ENCODE measurements at places on chromosomes 1 and 21.

DNA sequence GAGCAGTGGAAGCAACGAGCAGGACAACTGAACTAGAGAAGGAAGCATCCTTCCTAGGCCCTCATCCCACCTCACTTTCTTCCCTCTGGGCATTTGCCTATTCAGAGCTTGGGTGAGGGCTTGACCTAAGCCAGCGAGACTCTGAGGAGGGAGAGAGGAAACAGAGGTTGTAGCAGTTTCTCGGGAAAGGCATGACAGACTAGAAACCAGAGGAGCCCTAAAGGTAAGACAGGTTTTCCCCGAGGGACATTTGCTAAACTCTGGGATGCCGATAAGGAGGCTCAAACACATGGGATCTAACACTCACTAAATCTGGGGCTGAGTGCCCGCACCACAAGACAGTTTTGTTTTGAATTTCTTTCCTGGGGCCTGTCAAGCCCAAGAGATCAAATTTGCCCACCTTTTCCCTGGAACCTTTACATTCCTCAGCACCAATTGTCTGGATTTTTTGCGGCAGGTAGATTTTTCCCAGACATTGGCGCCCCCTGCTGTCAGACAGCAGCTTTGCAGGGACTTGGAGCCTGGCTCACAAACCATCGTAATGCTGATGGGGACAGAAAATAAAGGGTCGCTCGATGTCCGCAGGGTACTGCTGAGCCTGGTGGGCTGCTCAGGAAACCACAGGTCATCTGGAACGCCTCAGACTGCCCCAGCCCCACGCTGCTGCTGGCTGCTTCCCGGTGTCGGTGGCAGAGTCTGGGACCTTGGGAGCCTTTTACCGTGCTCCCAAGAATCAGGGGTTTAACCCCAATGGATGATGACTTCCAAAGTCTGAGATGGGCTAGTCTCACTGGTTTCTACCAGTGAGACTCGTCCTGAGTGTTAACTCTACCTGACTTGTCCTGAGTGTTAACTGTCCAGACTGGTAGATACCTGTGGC lies 23.4 kb upstream of the TSPAN2 start:
- peak; percentile 28 for DNase-seq

DNA sequence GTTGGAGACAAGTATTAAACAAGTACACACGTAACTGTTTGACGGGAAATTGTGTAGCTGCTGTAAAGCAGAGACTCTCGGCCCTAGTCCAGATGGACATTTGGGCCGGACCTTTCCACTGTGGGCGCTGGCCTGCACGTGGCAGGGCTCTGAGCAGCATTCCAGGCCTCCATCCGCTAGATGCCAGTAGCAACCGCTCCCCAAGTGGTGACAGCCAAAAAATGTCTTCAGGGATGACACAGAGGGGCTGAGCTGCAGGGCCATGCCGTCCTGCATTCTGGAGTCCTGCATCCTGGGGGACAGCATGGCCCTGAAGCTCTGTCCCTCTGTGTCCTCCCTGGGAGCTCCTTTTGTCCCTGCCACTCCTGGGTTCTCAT lies 24.8 kb downstream of the A3GALT2 start:
- DNase-seq: no peak

GRCh38 chr1:198681831-198682759 lies 43.3 kb downstream of the PTPRC start:
- DNase-seq: peak; percentile 36

DNA sequence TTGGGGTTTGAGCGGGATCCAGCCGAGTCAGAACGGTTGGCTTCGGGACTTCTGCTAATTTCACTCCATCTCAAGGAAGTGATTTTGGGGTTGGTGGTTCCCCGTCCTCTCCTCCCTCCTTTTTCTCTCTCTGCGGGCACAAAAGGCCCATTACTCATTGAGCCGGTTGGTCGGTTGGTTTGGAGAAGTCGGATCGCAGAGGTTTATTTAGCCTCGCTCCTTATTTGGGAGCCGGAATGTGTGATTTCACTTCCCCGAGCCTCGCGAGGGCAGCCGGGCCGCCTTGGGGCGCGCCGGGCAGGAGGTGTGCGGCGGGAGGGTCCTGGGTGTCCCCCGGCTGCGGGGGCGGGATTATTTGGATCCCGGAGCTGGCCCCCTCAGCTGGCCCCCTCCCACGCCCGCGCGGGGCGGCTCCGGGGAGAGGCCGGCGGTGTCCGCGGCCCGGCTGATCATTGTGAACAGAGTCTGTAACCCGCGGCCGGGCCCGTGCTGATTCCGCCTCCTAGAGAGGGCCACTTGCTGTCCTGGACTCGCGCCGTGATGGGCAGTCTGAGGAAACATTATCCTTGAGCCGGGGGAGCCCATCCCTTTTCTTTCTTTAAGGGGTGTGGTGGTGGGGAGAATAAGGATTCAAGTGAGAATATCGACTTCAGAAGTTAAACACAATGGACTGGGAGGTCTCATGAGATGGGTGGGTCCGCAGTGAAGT lies 1.2 kb downstream of the MAPKAPK2 start:
- DNase-seq: no peak

GRCh38 chr1:24910751-24911650 lies 19.1 kb downstream of the RUNX3 start:
- DNase-seq: peak; percentile 51

DNA sequence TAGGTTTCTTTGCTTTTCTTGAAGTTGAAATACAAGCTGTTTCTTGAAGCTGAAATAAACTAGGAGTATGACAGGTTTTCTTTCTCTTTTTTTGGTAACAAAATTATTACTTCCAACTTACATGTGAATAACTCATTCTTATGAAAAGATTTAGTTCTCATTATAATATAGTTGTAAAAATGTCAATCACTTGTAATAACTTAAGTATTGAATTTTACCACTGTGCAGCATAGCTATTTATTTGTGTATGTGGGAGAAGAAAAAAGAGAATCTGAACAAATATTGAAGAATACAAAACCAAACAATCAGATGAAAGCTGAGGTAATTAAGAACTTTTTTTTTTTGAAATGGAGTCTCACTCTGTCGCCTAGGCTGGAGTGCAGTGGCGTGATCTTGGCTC lies 11.1 kb downstream of the CLIC4 start:
- DNase-seq: no peak

- DNase-seq: no peak
These were observed 160.0 kb downstream of the DNM3 start for GRCh38 chr1:172001288-172001687.

GRCh38 chr1:52444463-52444862 lies 40.1 kb downstream of the PRPF38A start:
- no peak for DNase-seq

DNA sequence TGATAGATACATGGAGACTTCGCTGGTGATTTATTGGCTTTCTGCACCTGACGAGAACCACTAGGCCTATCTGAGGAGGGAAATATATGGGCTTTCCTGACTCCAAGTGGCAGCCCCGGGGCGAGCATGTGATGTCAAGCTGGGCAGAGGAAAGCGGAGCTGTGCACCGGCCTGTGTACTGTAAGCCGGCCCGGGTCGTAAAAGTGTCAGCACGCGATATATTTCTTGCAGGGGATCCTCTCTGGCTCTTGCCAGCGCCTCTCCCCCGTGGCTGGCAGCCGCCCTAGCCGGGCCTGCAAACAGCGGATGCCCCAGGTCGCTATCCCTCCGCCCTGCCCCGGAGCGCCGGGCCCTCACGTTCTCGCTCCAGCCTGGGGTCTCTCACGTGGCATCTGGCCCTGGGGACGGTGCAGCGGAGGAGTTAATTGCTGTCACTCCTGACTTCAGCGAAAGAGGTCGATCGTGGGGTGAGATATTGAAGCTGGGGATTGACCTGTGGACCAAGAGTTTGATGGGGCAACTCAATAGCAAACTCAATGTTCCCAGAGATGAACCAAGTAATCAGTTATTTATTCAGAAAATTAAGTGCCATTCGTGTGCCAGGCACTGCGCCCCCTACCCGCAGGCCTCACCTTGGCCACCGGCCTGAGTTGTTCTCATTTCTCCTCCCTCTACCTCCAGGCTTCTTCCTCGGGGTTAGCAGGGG lies 41.0 kb upstream of the HAO2 start:
- no peak for DNase-seq

All from activated CD4-positive, CD25-positive, alpha-beta regulatory T cell (primary cell).